RKO (cell line): ENCODE measurements at places on chromosomes 4 and X.

DNA sequence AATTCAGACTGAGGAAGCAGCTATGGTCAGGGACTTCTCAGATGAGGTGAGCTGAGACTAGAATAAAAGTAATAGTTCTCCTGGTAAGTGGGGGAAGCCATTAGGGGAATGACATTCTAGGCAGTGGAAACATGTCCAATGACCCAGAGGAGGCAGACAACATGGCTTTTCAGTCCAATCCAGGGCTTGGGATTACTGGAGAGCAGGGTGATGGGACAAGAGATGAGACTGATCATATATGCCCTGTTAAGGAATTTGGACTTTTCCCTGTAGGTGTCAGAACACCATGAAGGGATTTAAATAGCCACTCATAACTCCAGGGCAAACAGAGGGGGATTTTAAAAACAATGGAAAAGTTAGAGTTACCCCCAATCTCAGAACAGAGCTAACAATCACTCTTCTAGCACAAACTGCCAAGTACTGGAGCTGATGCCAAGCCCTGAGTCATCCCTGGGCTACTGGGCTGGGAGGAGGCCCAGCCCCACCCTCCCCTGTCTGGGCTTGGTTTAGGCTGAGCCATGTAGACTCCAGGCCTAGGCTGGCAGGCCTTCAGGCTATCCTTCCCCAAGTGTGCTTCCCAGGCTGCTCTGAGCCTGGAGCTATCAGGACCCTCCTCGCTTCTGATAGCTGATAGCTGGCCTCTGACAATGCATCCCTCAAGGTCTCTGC, 22.7 kb upstream of the MSN start:
- peak; percentile 47 for DNase-seq

DNA sequence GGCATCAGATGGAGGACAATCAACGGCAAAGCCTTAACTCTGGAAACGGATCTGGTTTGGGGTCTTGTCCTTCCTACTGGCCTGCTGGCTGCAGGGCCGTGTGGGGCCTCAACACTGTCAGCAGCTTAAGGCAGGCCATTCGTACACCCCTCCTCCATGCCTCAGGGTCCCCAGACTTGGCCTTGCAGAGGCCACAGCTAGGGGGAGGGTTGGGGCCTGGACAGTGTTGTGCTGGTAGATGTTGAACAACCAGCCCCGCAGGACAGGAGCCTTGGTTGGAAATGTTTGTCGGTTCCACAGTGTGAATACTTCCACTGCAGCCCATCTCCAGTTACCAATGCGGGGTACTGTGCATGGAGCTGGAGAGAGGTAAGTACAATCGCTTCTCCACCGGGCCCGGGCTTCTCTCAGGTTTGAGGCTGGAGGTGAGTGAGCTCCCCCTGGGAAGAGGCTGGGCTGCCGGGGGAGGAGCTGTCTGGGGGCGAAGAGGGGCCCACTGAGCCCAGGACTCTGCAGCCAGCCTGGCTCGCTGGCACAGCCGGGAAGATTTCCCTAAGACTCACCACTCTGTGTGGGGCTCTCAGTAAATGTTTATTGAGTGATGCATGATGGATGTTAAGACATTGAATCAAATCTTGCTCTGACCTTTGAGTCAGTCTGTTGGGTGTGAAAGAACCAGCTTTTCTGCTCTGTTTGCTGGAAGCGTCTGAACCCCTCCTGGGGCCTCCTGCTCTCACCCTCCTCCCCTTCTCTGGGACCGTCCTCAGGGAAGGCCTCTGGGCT, 19.7 kb upstream of the GPR78 start:
- DNase-seq = no peak

DNA sequence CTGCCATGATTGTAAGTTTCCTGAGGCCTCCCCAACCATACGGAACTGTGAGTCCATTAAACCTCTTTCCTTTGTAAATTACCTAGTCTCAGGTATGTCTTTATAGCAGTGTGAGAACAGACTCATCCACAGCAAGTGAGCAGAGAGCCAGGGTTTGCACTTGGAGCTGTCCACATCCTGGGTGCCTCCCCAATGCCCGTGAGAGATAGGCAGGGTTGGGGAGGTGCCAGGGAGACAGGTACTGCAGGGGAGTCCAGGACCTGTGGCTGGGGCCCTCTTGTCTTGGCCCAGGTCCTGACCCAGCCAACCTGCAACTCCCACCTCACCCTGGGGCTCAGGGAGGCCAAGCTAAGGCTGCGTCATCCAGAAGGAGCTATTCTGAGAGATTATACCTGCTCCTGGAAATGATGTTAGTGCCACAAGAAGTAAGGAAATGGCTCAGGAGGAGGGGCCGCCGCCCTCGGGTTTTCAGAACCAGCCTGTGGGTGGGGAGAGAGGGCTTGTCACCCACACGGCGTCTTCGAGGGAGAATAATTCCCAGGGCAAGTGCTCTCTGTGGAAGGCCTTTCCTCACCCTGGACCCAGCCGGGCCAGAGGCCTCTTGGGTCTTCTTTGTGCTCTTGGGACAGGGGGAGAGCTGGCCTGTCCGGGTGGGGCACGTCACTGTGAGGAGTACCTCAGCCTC, 66.5 kb downstream of the ADRA2C start:
- DNase-seq = no peak

- DNase-seq = no peak
Observed at GRCh38 chrX:12241026-12241425, 102.8 kb downstream of the FRMPD4 start.

GRCh38 chr4:168618577-168619265, 121.9 kb downstream of the PALLD start:
- DNase-seq = peak; percentile 10
